ENCODE measurements at places on chromosomes 16 and 17.

DNA sequence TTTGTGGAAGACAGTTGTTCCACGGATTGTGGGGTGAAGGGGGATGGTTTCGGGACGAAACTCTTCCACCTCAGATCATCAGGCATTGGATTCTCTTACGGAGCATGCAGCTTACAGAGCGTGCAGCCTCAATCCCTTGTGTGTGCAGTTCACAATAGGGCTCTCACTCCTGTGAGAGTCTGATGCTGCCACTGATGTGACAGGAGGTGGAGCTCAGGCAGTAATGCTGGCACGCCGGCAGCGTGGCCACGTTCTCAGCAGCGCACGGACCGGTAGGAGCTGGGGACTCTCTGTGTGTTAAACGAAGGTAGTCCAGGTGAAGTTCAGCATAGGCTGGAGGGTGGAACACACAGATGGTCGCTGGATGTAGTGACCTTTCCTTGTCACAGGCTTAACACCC is 37.8 kb downstream of the SEC14L1 start:
- DNase-seq, result no peak

GRCh38 chr17:65020284-65020683 is 36.3 kb downstream of the GNA13 start:
- DNase-seq, result peak; percentile 53

GRCh38 chr17:83071966-83072562 is 7.3 kb upstream of the METRNL start:
- no peak for DNase-seq

DNA sequence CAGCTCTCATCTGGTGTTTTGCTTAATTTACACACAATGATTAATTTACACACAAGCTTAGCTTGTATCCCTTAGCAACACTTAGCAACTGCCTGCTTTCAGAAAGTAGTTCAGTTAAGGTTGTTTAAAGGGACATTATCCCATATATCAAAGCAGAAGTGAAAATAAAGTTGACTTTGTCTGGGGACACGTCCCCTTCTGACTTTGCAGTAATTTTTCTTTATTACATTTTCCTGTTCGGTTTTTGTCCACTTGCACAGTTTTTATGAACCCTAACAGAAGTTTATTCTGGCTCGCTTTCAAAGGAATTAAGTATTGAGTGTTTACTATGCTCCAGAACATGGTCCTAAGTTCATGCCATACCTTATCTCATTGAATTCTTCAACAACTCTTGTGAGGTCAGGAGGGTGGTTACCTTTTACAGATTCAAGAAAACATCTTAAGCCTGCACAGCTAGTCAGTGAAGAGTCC is 41.5 kb downstream of the ARHGAP44 start:
- no peak for DNase-seq

GRCh38 chr17:74176546-74177001 is 26.9 kb upstream of the RPL38 start:
- DNase-seq, result peak; percentile 62

- no peak for DNase-seq
Measured at GRCh38 chr16:66265048-66265415, 101.5 kb upstream of the CDH5 start.

DNA sequence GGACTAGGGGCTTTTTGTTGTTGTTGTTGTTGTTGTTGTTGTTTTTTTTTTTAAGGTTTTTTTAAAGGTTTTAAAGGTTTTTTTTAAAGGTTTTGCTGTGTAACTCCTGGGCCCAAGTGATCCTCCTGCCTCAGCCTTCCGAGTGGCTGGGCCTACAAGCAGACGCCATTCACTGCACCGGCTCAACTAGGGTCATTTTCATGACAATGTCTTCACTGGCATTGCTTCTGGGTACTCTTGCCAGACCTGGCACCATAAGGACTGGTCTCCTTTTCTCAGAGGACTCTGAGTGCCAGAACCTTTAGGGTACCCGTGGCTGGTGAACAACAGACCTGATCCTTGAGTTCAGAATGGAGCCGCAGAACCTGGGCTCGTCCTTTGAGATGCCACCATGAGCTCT is 20.4 kb downstream of the POLR3E start:
- DNase-seq, result no peak

DNA sequence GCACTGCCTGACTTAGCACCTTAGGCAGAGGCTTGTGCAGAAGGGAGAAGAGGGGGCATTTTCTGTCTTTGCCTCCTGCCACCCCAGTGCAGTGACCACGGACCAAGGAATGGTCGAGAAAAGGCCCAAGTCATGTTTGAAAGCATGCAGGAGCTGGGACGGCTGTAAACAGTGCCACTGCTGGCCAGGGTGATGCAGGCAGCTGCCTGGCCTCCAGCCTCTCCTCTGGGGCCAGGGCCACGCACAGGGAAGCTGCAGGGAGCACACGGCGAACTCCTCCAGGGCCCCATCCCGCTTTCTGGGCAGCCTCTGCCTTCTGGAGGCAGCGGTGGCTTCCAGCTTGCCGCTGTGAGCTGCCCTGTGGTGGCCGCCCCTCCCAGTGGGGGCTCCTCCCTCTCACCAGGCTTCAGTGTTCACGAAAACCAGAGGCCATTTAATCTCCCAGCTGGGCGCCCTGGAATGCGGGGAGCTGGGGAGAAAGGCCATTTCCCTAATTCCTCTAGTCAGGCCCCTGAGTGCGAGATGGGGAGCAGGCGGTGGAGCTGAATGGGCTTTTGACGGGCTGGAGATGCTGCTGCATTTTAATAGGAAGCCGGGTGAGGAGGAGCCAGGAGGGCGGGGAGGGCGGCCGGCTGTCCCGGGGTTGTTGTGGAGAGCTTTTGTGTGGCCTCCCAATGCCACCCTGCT is 28.7 kb upstream of the DNAI2 start:
- DNase-seq, result no peak

DNA sequence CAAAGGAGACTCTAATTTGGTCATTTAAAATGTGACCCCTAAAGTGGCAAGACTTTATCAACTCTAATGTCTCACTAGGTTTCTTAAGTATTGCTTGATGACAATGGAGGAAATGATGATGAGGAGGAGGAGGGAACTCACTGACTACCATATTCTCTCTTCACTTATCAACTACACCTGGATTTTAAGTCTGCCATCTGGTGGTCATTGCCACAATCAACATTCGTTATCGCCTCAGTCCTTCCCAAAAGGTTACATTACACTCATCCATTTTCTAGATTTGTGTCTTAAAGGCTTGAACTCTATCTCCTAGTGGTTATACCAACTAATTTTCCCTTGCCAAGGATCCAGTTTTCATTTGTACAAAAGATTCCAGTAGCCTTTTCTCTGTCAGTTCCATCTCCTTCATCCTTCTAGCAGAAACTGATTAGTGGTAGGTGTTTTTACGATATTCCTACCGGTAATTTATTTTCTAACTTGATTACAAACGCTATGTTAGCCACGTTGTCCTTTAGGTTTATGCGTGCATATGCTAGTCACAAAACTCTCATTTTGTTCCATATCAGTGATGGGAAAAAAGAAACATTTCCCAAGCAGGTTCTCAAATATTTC is 114.6 kb upstream of the NOG start:
- peak; percentile 15 for DNase-seq

DNA sequence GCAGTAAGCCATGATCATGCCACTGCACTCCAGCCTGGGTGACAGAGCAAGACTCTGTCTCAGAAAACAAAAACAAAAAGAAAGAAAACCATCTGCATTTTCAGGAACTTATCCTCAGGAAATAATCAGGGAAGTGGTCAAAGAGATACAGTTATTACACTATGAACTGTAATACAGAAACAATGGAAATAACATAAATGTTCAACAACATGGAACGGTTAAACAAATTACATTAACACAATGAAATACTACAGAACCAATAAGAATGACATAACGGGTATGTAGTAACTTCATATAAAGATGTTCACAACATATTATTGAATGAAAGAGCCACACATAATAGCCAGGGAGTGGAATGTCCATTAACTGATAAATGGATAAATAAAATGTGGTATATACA is 6.7 kb downstream of the BBS2 start:
- no peak for DNase-seq

DNA sequence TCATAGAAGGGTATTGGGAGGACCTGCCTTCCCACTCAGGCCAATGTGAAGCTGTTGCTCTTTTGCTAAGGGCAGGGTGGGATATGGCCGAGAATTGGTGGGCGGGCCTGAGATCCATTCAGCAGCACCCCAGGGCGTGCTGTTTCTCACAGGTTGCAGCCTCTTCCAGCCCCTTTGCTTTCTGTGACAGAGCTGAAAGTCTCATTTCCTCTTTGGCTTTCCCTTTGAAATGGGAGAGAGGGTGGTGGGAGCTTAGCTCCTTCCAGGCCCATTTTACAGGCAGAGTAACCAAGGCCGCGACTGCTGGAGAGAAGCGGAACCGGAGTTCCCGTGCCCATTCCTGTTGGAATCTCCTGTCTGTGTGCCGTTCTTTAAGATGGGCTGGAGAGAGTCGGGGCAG is 183.0 kb downstream of the RAB11FIP4 start:
- no peak for DNase-seq

- DNase-seq, result peak; percentile 99
Measured at GRCh38 chr17:66466840-66467367, 164.5 kb downstream of the PRKCA start.

DNA sequence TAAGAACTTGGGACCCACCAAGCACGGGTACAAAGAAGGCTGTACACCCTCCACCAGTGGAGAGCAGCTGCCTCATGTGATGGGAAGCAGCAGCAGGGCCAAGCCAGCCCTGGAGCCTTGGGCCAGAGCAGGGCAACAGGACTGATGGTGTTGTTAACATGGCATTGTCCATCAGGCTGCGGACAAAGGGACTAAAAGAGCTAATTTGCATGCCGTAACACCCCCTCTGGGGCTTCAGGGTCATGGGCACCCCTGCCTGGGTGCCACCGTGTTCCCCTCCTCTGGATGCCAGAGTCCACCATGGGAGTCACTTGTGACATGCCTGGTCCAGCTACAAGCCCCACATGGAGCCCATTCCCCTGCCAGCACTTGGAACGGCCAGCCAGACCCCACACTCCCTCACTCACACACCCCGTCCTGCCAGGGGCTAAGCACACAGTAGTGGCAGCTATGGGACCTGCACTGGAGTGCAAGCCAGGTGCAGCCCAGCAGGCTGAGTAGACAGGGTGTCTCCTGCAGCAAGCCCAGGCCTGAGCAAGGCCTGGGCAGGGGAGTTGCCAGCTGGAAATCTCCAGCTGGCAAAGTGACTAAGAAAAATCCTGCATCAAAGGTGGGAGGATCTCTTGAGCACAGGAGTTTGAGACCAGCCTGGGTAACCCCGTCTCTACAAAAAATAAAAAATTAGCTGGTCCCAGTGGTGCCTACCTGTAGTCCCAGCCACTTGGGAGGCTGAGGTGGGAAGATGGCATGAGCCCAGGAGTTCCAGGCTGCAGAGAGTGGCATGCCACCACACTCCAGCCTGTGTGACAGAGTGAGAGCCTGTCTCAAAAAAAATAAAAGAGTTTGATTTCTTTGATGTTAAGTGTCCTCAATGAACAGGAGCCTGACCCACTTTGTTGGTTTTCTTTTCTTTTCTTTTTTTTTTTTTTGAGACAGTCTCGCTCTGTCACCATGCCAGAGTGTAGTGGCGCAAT is 33.7 kb downstream of the NOL11 start:
- no peak for DNase-seq

GRCh38 chr17:57517273-57517631 is 227.8 kb downstream of the CCDC182 start:
- DNase-seq, result no peak

- DNase-seq, result no peak
Measured at GRCh38 chr17:32523017-32523680, 36.4 kb downstream of the CDK5R1 start.

GRCh38 chr17:47785538-47786123 is 36.0 kb downstream of the OSBPL7 start:
- DNase-seq, result peak; percentile 39

- DNase-seq, result no peak
Measured at GRCh38 chr17:70130289-70130688, 39.0 kb upstream of the KCNJ2 start.

DNA sequence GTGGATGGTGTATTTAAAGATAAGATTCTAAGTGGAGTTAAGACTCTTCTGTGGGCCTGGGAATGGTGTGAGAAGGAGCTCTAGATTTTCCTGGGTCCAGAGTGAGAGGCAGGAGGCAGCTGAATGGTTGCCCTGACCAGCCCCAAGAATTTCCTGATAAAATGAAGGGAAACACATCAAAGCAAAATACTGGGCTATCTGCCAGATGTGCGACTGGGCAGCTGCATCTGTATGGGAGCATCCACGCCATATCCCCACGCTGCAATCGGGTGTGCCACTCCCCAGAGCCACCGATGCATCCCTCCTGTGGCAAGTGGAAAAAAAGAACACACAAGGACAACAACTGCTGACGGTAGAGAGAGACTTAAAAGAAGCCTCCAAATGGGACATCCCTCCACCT is 84.3 kb upstream of the COX10 start:
- no peak for DNase-seq

DNA sequence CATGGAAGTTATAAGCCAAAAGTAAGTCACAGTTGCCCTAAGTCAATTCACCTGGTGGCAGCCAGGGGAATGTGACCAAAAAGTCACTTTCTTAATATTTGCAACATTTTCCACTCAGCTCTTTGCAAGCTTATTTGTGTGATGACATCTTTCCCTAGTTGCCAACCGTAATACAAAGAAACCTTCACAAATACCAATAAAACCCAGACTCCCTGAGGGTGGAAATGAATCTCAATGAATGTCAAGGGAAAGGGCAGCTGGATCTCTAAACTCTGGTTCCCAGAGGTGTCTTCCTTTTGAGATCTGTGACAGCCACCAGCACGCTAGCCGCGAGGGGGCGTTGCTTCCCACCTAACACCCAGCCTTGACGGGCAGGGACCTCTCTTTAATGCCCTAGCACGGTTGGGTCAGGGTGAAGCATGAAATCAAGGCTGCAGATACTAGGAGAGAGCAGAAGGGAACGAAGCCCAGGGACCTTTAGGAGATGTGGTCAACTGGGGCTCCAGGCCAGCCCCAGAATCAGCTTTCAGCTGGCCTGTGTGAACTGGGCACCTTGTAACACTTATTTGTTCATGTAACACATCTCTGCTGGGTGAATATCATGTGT is 82.2 kb downstream of the CMC2 start:
- DNase-seq, result peak; percentile 58

DNA sequence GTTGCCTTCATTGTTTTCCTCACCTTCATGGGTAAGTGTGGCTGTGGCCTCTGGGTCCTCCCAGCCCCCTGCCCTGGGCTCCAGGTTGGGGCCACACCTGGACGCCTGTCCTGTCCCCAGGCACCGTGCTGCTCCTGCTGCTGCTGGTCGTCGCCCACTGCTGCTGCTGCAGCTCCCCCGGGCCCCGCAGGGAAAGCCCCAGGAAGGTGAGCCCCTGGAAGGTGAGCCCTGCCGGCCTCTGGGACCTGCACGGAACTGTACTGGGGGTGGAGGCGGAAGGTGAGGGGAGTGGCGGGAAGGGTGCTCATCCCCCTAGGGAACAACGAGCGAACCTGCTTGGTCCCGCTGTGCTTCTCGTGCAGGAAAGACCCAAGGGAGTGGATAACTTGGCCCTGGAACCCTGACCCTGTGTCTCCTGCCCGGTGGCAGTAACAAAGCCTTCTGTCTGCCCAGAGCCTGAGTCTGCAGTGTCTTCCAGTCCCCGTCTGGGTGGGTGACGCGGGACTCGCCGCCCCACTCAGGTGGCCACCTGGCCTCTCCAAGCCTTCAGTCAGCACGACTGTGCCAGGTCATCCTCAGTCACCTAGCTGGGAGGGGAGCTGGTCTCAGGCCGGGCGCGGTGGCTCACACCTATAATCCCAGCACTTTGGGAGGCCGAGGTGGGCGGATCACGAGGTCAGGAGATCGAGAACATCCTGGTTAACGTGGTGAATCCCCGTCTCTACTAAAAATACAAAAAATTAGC is 831 bp downstream of the SMIM22 start:
- DNase-seq, result no peak

GRCh38 chr17:34006126-34006525 is 249.0 kb upstream of the CCL2 start:
- no peak for DNase-seq

- DNase-seq, result no peak
Measured at GRCh38 chr17:81110488-81111040, 54.7 kb upstream of the PVALEF start.
